Activated T-helper 2 cell treated with anti-CD3 and anti-CD28 coated beads, Interferon-gamma antibody, Interleukin-2, Interleukin-4, amounts not matched to agents 10 μg/mL and 5 μg/mL and 100 μg/mL, durations not matched to agents 14 hours and 24 hours and 36 hours (primary cell): ENCODE measurements at places on chromosomes 16 and 17. TPM values are rescaled to one million over a fixed set of nuclear protein-coding genes. Genes with fewer than 3 reads are reported as not detected.
A peak's percentile ranks its signal among the peaks of the same experiment; 100 is the strongest.

- no peaks in the 10 kb centered on the region for H3K27me3 ChIP-seq
- H3K36me3 ChIP-seq: peaks cover 3% of the 10 kb centered on the region
- H3K4me3 ChIP-seq: no peak overlapping the region
- H3K4me1 ChIP-seq: peaks cover 29% of the 10 kb centered on the region
- DNase-seq: no peak
Measured at GRCh38 chr17:69762359-69762758, 312.7 kb upstream of the KCNJ16 start.

DNA sequence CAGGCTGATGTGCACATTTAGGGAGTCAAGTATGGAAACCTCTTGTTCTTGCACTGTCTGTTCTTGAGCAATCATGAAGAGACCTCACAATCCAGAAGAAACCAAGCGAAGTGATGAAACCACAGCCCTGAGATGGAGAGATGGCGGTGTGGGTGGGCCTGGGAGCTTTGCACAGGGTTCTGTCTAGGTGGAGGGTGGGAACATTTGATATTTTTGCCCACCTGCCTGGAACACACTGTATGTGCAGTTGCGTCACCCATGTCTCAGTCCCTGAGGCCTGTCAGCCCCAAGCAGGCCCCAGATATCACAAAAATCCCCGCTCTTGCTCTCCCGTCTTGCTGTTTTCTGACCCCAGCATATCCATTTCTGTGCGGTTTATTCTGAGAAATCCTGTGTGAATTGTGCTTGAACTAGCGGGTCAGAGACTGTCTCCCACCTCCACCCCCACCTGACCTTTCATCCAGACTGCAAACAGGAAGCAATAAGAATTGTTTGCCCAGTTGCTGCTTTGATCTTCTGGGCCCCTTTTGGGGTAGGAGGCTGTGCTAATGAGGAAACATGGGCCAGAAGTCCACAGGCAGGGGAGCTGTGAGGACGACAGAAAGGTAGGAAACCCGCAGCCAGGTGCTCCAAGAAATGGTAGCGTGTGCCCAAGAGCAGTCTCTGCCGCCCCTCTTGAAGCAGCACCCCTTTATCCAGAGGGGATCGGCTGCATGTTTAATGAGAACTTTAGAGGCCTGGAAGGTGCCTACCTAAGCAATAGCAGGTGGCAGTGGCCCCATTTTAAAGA lies 183.8 kb downstream of the CCDC182 start:
- no peak for DNase-seq
- H3K4me1 ChIP-seq: peaks cover 9% of the 10 kb centered on the region
- no peaks in the 10 kb centered on the region for H3K36me3 ChIP-seq

- H3K4me1 ChIP-seq: no peaks in the 10 kb centered on the region
- no peak overlapping the region for H3K4me3 ChIP-seq
- H3K27ac ChIP-seq: no peak overlapping the region
- DNase-seq: no peak
Measured at GRCh38 chr17:31446195-31446967, 54.9 kb downstream of the RAB11FIP4 start.

DNA sequence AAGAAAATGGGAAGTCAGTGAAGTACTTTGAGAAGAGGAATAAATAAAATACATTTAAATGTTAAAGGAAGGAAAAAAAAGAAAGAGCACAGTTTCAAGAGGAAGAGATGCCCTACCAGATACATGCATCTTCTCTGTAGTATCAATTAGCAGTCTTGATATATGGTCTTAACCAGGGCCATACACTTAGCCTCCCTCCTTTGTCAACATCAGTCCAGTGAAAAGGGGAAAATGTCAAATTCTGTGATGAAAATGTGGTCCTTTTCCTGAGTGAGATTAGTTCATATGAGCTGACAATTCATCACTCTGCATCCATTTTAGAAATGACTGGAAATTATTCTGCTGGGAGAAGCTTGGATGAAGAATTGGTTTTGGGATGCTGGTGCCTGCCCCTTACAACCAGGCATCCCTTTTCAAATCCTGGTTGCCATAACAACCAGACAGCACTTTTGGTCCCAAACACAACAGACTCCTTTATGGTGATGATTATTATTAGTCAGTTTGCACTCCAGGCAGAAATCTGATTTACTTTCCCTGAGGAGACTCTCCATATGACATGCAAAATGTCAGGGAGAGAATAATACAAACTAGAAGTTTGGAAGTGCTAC lies 933.6 kb upstream of the CDH8 start:
- no peaks in the 10 kb centered on the region for H3K4me1 ChIP-seq
- DNase-seq: no peak
- no peak overlapping the region for H3K4me3 ChIP-seq
- H3K27ac ChIP-seq: no peak overlapping the region
- no peaks in the 10 kb centered on the region for H3K27me3 ChIP-seq

DNA sequence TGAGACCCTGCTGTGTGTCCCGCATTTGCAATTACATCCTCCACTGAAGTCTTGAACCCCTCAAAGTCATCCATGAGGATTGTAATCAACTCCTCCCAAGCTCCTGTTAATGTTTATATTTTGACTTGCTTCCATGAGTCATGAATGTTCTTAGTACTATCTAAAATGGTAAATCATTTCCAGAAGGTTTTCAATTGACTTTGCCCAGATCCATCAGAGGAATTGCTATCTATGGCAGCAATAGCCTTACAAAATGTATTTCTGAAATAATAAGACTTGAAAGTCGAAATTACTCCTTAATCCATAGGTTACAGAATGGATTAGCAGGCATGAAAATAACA lies 2.5 kb upstream of the C16orf87 start:
- H3K36me3 ChIP-seq: peaks cover 12% of the 10 kb centered on the region
- H3K27me3 ChIP-seq: peaks cover 13% of the 10 kb centered on the region
- H3K4me1 ChIP-seq: peaks cover 19% of the 10 kb centered on the region
- H3K27ac ChIP-seq: no peak overlapping the region
- no peak overlapping the region for H3K4me3 ChIP-seq

DNA sequence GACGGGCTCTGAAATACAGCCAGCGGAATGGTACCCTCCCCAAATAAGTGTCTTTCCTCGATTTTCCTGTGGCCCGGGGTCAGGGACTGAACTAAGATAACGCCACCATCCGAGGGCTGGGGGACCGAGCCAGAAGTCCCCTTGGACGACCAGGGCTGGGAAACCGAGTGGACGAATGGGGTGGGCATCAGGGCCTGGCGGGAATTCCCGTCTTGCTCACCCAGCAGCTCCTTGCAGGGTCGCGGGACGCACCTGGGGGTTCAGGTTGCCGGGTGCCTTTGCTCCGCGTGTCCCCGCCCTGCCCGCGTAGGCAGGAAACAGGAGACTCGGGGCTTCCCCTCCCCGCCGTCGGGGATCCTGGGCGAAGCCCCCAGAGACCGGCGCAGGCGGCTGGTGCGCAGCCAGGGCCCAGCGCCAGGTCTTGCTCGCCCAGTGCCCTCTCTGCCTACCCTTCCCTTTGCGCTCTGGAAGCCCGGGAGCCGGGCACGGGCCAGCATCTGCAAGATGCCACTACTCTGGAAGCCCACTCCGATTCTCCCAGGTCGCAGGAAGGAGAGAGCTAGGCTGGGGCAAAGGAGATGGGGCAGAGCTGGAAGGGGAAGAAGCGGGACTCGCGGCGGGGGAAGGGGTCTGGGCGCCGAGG lies 665 bp upstream of the GRIN2C start:
- no peak for DNase-seq
- no peak overlapping the region for H3K27ac ChIP-seq

DNA sequence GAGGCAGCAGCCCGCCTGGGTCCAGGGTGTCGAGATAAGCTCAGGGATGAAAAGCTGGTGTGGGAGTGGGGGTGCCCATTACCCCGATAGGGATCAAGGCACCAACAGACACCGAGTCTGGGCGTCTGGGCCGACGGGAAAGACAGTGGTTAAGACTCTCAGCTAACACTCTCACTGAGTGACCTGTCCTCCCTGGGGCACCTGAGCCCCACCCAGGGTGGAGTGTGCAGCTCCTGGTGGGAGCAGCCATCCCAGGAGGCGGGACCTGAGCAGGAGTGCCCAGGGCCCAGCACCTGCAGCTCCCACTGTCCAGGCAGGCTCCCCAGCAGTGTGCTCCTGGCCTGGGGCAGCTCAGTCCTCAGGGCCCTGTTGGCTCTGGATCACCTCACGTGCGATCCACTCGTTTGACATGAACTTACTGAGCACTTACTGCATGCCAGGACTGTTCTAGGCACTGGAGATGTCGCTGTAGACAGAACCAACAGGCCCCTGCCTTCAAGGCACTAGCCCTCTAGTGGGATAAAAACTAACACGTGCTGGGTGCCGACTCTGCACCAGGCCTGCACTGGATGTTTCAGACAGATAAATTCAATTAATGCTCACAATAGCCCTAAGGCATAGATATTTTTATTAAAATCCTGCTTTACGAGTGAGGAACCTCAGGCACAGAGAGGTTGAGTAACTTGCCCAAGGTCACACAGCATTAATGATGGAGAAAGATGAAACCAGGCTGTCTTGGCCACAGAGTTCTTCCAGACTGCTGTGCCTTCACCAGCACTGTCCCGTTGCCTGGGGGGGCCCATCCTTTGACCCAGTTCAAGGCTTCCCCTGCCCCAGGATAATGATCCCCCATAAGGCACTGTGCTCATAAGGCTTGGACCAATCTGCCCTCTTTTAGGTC lies 1.9 kb downstream of the EVPLL start:
- H3K36me3 ChIP-seq: no peaks in the 10 kb centered on the region
- H3K4me3 ChIP-seq: no peak overlapping the region
- DNase-seq: no peak
- no peak overlapping the region for H3K27ac ChIP-seq

GRCh38 chr17:12282056-12282455 lies 261.4 kb downstream of the MAP2K4 start:
- H3K4me3 ChIP-seq: no peak overlapping the region
- no peaks in the 10 kb centered on the region for H3K27me3 ChIP-seq

GRCh38 chr16:11142951-11143350 lies 113.1 kb downstream of the SOCS1 start:
- peaks cover 45% of the 10 kb centered on the region for H3K4me1 ChIP-seq
- H3K27ac ChIP-seq: peak overlapping the region; percentile 16
- DNase-seq: no peak
- H3K27me3 ChIP-seq: no peaks in the 10 kb centered on the region
- peaks cover 21% of the 10 kb centered on the region for H3K36me3 ChIP-seq

- H3K27ac ChIP-seq: no peak overlapping the region
- no peaks in the 10 kb centered on the region for H3K36me3 ChIP-seq
- H3K4me3 ChIP-seq: no peak overlapping the region
- DNase-seq: no peak
- H3K27me3 ChIP-seq: no peaks in the 10 kb centered on the region
Measured at GRCh38 chr17:247767-248166, 66.3 kb upstream of the DOC2B start.

DNA sequence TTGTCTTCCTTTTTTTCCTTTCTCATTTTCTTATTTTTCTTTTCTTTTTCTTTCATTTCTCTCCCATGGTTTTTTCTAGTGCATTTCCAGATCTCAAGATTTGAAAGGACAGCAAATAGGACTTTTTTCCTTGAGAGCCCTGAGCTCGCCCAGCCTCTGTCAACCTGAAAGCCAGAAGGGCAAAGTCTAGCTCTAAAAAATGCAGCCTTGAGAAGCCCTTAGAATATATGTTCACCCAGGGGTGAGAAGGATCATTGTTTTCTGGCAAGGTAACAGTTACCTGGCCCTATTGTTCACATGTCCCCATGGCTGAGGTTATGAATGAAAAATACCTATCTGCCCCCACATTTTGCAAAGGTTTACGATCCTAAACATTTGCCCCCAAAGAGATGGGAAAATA lies 218.4 kb downstream of the IRX3 start:
- no peak for DNase-seq
- H3K4me1 ChIP-seq: no peaks in the 10 kb centered on the region
- no peak overlapping the region for H3K4me3 ChIP-seq
- H3K36me3 ChIP-seq: no peaks in the 10 kb centered on the region

GRCh38 chr17:50058296-50058953 lies 2.5 kb downstream of the ITGA3 start:
- H3K27ac ChIP-seq: no peak overlapping the region
- H3K36me3 ChIP-seq: no peaks in the 10 kb centered on the region
- no peak for DNase-seq
- peaks cover 17% of the 10 kb centered on the region for H3K4me1 ChIP-seq
- H3K27me3 ChIP-seq: peaks cover 12% of the 10 kb centered on the region
- H3K4me3 ChIP-seq: peak overlapping the region; percentile 17

- peaks cover 3% of the 10 kb centered on the region for H3K4me1 ChIP-seq
- no peak for DNase-seq
- no peak overlapping the region for H3K27ac ChIP-seq
- no peak overlapping the region for H3K4me3 ChIP-seq
- H3K36me3 ChIP-seq: no peaks in the 10 kb centered on the region
Measured at GRCh38 chr16:54129810-54130209, 156.8 kb downstream of the IRX3 start.

DNA sequence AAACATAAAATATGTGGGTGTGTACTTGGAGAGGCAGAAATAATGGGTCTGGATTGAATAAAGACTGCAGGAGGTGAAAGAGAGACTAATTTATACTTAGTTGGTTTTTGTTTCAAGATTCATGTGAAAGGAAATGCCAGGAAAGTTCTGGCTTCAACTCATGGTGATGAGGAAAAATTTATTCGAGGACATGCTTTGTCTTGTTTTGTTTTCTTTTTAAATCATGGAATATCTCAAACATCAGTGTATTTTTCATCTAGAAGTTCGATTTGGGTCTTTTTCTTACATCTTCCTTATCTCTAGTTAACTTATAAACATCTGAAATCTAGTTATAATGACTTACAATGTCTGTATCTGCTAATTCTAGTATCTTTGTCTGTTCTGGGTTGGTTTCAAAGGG lies 115.1 kb downstream of the CDK5R1 start:
- H3K4me1 ChIP-seq: peaks cover 3% of the 10 kb centered on the region
- DNase-seq: no peak
- H3K36me3 ChIP-seq: peaks cover 12% of the 10 kb centered on the region
- no peak overlapping the region for H3K4me3 ChIP-seq
- H3K27ac ChIP-seq: no peak overlapping the region

DNA sequence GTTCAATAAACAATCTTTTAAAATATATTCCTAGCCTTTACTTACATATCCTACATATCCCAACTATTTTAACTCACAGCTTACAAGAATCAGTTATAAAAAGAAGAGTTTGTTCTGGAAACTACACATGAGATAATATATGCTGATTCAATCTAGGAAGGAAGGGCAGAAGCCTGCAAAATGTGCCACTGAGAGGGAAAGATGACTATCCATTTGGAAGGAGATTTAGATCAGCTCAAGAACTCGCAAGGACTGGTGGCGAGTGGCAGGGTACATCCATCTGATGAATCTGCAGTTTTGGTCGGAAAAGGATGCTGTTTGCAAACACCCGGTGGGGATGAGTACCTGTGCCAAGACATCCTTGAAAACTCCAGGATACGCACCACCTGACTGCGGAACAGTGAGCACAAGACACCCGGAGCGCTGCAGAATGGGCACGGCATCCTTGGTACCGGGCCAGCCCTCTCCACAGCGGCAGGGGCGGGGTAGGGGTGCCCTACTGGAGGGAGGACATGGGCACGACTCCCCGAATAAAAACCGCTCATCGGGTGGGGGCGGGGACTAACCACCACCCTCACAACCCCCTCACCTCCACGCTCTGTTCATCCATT lies 723 bp downstream of the TRIM37 start:
- DNase-seq: peak; percentile 61
- H3K27me3 ChIP-seq: no peaks in the 10 kb centered on the region
- H3K27ac ChIP-seq: peak overlapping the region; percentile 93

- H3K4me3 ChIP-seq: no peak overlapping the region
- H3K4me1 ChIP-seq: no peaks in the 10 kb centered on the region
- H3K27ac ChIP-seq: no peak overlapping the region
- peaks cover 3% of the 10 kb centered on the region for H3K27me3 ChIP-seq
Measured at GRCh38 chr16:26901196-26901861, 165.4 kb upstream of the C16orf82 start.

CCL8 gene
- total RNA-seq: not detected in 2 replicates

KRTAP17-1 gene
- total RNA-seq: not detected in 2 replicates

OR3A3 gene
- total RNA-seq: not detected in 2 replicates

FOXO3B gene
- total RNA-seq: 5.7 and 6.3 TPM in 2 replicates

NUFIP2 gene
- total RNA-seq: 83.3 and 85.7 TPM in 2 replicates
